NK-92 treated with Interleukin-12 subunit alpha and Interleukin-12 subunit beta, amount 100 ng/mL, for 24 hours (cell line): ENCODE measurements at places on chromosomes 5 and 9.

DNA sequence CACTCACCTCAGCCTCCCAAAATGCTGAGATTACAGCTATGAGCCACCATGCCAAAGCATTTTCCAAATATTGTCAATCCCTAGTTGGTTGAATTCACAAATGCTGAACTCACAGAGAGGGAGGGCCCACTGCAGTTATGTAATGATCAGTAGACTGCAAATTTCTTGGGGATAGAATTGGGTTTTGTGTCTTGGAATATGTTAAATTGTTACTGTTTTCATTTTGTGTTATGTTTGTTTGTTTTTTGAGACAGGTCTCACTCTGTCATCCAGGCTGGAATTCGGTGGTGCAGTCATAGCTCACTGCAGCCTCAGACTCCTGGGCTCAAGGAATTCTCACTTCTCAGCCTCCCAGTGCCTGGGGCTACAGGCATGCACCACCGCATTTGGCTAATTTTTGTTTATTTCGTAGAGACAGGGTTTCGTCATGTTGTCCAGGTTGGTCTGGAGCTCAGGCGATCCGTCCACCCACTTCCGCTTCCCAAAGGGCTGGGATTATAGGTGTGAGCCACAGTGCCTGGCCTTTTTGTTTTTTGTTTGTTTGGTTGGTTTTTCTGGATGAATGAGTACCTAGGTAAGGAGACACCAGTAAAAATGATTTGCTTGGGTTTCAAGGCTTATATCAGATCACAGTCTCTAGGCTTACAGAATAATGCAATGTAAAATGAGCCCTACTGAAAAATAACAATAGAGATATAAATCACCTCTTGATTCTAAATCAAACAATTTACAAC, 31.5 kb upstream of the LMNB1 start:
- DNase-seq: no peak

DNA sequence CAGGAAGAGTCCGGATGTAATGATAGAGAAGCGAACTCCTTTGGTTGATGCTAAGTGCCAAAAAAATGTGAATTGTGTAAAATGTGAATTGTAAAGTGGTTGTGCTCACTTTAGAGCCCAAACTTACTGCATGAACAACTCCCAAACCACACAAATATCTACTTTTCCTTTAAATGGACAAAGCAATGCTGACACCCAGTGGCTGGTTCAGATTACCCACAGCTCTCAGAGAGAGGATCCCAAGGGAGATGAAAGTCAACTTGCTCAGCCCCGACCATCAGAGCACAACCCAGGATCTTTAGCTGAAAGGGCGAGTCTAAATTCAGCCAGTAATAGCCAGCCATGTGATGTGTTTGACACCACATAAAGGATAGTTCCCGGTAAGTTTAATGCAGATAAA, 133.7 kb downstream of the NMUR2 start:
- no peak for DNase-seq

- DNase-seq: no peak
Observed at GRCh38 chr5:40985501-40985900, 76.2 kb downstream of the C7 start.

GRCh38 chr9:82105729-82106128, 117.2 kb downstream of the SPATA31D1 start:
- no peak for DNase-seq

GRCh38 chr5:148261221-148261620, 7.4 kb upstream of the SPINK13 start:
- no peak for DNase-seq

GRCh38 chr9:71524996-71525580, 243.2 kb downstream of the CEMIP2 start:
- DNase-seq: no peak

DNA sequence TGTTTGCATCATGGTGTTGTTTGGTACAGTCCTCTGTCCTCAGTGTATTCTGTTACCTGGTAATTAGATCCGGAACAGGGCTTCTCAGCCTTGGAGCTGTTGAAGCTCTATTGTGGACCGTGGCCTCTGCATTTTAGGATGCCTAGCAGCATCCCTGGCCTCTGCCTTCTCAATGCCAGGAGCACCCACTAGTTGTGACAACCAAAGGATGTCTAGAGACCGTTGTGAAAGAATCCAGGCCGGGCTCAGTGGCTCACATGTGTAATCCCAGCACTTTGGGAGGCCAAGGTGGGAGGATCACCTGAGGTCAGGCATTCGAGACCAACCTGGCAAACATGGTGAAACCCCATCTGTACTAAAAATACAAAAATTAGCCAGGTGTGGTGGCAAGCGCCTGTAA, 159.6 kb downstream of the CACNA1B start:
- no peak for DNase-seq

GRCh38 chr5:114101153-114101552, 260.7 kb upstream of the KCNN2 start:
- DNase-seq: no peak

- no peak for DNase-seq
Observed at GRCh38 chr9:86801246-86801645, 146.1 kb downstream of the GAS1 start.
